ENCODE measurements at places on chromosomes 6 and 20. TPM values are rescaled to one million over a fixed set of nuclear protein-coding genes. Genes with fewer than 3 reads are reported as not detected.

The PLCB1 gene
- 107 TPM for total RNA-seq

The ABHD16B gene
- total RNA-seq, result not detected

The BTN2A1 gene
- 19.1 TPM for total RNA-seq

The SIRPD gene
- 0.35 TPM for total RNA-seq

GRCh38 chr20:25145131-25145530 lies 50.4 kb upstream of the ENTPD6 start:
- no peak for DNase-seq

DNA sequence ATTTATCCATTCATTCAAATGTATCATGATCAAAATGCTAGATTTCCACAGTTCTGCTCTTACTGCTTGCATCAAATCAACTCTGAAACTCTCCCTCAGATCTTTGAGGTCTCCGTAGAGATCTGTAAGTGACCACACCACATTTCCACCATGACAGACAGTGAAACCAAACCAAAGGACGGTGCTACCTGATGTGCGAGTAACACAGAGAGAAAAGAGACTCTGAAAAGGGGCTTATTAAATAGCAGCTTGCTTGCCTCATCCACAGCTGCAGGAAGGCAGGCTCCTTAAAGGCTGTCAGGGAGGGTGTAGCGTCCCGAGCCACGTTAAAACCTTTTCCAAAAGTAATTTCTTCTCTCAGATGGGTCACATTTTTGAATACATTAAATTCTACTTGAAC lies 335.8 kb downstream of the PACRG start:
- no peak for DNase-seq

DNA sequence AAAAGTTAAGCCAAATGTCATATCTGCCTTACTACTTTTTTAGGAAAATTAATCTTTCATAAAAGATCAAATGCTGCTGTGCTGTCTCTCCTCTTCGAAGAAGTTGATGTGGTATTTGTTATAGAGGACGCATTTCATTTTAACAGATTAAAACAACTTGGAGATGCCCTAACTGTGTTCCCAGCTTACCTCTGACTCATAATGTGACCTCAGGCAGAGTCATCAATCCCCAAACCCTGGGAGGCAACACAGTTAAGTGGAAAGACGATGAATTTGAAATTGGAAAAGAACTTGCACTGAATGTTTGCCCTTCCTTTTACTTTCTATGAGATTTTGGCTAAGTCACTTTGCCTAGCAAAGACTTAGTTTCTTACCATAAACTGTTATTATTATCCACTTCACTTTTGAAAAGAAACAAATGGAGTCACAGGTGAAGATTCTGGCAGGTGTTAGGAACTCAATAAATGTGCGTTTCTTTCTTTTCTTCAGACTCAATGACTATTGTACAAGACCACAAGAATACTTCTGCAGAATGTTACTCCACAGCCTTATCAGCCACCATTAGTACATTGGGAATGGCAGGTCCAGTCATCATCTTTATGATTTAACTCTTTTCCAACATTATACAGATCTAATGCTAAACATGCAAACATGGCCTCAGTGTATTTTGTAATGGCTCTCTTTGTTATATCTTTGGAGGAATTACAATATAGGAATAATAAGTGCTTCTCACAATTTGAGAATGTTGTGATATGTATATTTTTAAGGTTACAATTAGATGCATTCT lies 102.6 kb downstream of the COL21A1 start:
- no peak for DNase-seq
